ENCODE measurements at places on chromosomes 11 and 22.

GRCh38 chr11:117230286-117230961 lies 1.4 kb downstream of the PCSK7 start:
- DNase-seq: no peak

GRCh38 chr11:95093548-95093947 lies 3.9 kb downstream of the ENDOD1 start:
- no peak for DNase-seq

- peak; percentile 60 for DNase-seq
Measured at GRCh38 chr11:34653851-34654482, 33.1 kb downstream of the EHF start.

GRCh38 chr22:46149512-46150033 lies 753 bp upstream of the PPARA start:
- no peak for DNase-seq

DNA sequence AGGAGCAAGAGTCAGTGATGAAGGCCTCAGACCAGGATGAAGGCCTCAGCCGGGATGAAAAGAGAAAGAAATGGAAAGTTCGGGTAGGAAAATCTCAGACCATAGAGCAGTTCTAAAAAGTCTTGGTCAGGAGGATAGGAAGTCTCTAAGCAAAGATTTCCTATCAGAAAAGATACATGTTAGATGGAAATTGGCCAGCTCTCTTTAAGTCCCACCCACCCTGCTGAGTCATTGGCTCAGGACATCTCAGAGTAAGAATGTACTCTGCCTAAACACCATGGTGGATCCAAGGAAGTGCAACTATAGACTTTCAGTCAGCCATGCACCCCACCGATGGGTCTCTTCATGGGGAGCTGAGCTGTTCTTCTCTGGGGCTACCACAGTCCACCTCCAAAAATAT lies 4.4 kb downstream of the OR8B3 start:
- DNase-seq: peak; percentile 21

- DNase-seq: no peak
Measured at GRCh38 chr11:123286761-123287160, 91.7 kb upstream of the CLMP start.

- no peak for DNase-seq
Measured at GRCh38 chr22:35393116-35394010, 6.6 kb upstream of the MCM5 start.

DNA sequence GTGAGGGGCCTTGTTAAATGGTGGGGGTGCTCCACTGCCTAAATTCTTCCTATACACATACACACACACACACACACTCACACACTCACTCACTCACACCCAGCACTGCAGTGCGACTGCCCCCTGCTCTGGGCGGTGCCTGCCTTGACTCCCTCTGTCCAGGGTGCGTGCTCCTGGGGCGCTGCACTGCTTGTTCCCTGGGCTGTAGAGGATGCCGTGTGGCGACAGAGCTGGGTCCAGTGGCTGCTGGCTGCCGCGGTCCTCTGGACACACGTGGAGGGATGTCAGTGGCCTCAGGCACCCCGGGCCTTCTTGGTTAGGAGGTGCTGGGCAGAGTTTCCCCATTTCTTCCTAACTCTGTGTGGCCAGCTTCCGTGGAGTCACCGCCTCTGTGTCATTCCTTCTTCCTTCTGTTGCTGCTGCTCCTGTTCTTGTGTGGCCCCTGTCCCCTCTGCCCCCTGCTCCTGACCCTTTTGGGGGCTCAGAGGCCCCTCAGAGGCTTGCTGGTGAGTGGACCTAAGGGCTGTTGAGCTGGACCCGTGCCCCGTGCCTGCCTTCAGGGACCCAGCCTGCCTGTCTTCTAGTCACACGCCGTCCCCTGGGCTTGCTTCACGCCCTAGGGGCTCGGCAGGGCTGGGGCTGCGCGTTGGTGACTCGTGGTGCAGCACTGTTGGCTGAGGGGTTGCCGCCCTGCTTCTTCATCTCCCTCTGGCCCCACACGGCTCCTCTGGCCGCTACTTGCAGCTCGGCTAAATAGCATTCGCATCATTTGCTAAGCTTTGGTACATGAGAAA lies 147.0 kb downstream of the TBC1D22A start:
- DNase-seq: peak; percentile 2

DNA sequence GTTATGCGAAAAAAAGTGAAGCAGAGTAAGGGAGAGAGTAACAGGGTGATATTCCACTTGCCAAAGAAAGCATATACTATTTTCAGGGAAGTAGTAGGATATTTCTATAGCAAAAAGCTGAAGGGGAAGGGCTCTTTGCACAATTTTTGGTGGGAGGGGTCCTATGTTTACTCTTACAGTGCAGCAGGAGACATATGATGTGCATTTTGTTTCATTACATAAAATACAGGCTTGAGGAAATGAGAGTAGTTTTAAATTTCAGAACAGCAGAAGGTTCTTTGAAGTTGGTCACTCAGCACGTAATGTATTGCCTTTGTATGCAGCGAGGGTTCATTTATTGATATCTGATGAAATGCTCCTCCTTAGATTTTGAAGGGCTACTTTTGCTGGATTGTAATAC lies 3.1 kb upstream of the PIK3IP1 start:
- no peak for DNase-seq

DNA sequence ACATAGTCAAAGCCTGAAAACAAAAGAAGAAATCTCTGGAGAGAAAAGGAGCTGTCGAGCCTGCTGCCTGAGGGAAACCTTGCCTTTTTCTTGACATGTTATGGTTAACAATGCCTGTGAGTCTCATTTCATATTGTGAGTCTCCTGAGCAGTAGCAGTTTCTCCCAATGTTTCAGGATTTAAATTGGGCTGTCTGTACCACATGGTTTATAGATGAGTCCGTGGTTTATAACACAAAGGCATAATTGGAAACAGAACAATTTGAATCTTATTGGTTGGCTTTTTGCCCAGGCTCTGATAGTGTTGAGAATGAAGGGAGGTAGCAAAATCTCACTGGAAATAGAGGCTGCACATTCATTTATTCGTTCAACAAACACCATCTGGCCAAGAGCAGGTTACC lies 540.9 kb downstream of the RAB38 start:
- no peak for DNase-seq

DNA sequence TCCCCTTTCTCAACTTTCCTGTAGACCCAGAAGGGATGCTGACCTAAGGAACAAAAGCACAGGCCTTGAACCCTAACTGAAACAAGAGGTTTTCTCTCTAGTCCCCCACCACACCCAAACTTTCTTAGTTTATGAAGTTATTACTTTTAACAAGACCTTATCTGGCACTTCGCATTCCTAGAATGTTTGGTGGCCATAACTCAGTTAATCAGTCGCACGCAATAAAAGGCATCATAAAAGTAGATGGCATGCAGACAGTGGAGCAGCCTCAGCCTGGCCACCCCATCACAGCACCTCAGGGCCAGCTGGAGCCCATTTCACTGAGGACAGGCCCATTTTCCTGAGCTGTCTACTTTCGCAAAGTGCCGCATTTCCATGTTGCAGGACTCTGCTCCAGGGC lies 301.9 kb downstream of the OPCML start:
- DNase-seq: no peak

- DNase-seq: no peak
Measured at GRCh38 chr22:50620593-50621355, 7.2 kb downstream of the ARSA start.

GRCh38 chr11:35927682-35928081 lies 16.2 kb upstream of the LDLRAD3 start:
- no peak for DNase-seq

DNA sequence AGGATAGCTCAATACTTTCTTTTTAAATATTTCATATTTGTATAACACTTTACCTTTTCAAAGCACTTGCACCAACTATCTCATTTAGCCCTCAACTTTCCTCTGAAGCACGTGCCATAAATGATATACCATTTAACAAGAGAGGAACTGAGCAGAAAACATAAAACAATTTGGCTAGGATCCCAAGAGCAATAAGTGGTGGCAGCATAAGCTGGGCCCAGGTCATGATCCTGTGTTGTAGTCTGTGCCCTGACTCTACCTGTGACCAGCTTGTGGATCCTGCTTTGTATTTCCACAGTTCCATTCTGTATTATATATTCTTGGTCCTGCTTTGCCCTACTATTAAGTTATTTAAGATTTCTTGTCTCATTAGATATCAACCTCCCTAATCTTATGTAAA lies 11.5 kb downstream of the ATP5MG start:
- DNase-seq: no peak

GRCh38 chr11:35367491-35367890 lies 51.9 kb downstream of the SLC1A2 start:
- DNase-seq: peak; percentile 86

GRCh38 chr11:84663731-84664130 lies 963.4 kb downstream of the DLG2 start:
- DNase-seq: no peak

- peak; percentile 22 for DNase-seq
Measured at GRCh38 chr11:28488336-28488735, 380.1 kb downstream of the METTL15 start.

DNA sequence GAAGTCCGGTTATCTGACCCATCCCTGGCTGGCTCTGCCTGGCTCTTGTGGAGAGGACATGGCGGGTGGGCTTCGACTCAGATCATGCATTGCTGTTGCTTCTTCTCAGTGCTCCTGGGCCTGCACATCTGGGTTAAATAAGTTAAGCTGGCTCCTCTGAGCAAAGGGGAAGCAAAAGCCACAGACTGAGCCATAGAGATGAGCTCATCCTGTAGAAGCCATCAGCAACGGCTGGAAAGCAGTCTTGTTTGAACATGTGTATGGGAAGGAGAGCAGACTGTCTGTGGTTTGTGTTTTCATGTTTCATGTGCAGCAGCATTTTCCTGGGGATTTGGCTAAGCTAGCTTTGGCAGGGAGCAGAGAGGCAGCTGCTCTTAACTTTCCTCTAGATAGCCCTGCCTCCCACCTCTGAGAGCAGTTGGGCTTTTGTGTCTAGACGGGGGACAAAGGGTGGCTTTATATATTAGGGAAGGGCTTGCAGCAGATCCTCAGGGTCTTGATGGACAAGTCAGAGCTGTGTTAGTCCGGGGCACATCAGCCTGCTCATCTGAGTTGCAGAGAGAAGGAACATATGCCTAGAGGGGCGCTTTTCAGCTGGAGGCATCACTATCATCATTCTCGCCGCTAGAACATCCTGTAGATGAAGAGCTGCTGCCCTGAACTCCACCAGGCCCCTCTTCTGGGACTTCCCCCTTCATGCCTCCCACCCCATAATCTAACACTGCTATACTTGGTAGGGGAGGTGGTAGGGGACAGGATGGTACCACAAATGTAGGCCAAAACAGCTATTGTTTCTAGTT lies 14.9 kb downstream of the DCPS start:
- DNase-seq: peak; percentile 93

All from fibroblast of skin of back (primary cell).